Stomach (tissue), 19 donors: ENCODE measurements at places on chromosomes 12 and 14. TPM values are rescaled to one million over a fixed set of nuclear protein-coding genes. Genes with fewer than 3 reads are reported as not detected.

DNA sequence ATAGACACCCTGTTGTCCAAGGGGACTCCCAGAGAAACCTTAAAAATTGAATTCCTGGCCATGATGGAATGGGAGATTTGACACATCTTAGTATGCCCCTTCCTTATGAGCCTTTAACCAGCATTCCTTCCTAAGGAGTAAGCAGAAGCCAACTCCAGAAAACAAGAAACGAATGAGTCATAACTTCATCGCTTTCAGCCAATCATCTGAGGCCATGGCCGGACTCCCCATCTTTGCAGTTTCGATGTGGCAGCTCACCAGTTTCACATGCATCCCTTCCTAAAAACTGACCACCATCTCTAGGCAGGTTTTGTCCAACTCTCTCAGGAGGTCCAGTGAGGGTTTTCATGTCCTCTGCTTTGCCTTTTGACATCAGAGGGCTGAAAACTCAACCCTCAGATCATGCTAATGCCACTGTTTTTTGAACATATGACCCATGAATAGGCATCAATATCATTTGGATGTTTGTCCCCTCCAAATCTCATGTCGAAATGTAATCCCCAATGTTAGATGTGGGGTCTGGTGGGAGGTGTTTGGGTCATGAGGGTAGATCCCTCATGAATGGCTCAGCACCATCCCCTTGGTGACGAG lies 19.9 kb downstream of the DAAM1 start:
- DNase-seq = no peak

Gene OTX2
- total RNA-seq = not detected

Gene SMOC1
- 3.3 TPM for total RNA-seq

Gene GNB3
- not detected for total RNA-seq

- no peak for DNase-seq
Measured at GRCh38 chr12:92226961-92227360, 81.3 kb upstream of the BTG1 start.
